ENCODE measurements at places on chromosomes 1 and 21.
A peak's percentile ranks its signal among the peaks of the same experiment; 100 is the strongest.

GRCh38 chr1:84365225-84366221, 32.8 kb upstream of the DNASE2B start:
- DNase-seq, result no peak

GRCh38 chr1:221940631-221941030, 198.7 kb upstream of the DUSP10 start:
- DNase-seq, result no peak

GRCh38 chr21:36028127-36029069, 31.9 kb downstream of the SETD4 start:
- peak; percentile 45 for DNase-seq

GRCh38 chr1:116122955-116123757, 12.0 kb downstream of the MAB21L3 start:
- no peak for DNase-seq

Data from hippocampal formation (tissue), 2 donors.